NCI-H1048 (cell line): ENCODE measurements at places on chromosomes 1 and 21.

GRCh38 chr1:85048296-85049064 is at the start of gene MCOLN3:
Gene MCOLN3, minus strand, starts transcription at chr1:85048500. Its CDS starts 3,140 bp downstream, at chr1:85045360.
- DNase-seq: peak; percentile 42

DNA sequence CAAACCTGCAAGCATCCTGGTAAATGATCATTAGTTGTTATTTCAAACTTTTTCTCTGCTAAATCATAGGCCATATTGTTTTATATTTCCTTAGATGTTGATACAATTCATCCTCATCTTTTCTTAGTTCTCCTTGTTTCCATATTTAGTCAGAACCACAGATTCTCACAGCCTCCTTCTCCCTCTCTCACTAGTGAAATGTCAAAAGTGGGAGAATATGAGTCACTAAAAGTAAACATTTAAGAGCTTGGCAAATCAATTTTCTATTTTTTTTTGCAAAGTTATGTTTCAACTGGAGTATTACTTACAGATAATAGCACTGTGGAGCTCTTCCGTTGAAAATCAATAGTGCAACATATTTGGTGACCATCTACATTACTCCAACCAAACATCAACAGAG is 308.8 kb downstream of the COL11A1 start:
- DNase-seq: no peak

DNA sequence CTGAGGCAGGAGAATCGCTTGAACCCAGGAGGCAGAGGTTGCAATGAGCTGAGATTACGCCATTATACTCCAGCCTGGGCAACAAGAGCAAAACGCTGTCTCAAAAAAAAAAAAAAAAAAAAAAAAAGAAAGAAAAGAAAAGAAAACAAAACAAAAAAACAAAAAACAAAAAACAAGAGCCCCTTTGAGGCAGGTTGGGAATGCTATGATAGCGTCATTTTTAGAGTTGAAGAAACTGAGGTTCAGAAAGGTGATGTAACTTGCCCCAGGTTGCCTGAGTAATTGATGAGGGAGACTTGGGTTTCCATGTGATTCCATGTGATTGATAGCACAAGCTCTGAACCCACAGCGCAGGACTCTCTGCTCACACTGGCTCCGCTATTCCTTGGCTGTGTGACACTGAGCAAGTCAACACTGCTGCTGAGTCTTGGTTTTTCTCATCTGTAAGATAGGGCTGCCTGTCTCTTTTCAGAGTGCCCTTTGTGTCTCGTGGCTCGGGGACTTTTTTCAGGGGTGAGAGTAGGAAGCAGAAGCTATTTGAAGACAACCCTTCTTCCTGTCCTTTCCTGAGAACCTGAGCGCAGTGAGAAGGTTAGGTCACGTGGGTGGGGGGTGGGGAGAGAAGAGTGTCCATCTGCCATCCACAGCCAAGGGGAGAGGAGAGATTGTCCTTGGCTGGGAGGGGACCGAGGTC is 2.5 kb downstream of the CNR2 start:
- DNase-seq: no peak

GRCh38 chr1:23044035-23044434 is 24.8 kb downstream of the KDM1A start:
- no peak for DNase-seq

- no peak for DNase-seq
Observed at GRCh38 chr1:13764588-13765332, 64.8 kb downstream of the PRDM2 start.

DNA sequence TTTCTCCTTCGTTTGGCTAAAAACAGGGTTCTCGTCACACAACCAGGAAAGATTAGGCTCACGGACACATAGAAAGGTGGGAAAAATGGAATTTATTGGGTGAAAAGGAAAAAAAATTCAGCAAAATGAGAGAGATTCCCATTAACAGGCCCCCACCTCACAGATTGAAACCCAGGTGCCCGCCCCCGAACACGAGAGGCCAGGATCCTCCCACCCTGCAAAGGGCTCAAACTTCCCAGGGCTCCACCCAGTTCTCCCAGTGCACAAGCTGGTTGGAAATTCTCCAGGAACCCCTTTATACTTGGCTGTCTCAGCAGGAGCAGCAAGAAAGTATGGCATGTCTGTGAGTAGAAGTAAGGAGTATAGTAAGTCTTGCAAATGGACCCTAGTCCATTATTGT is 499.7 kb downstream of the RWDD3 start:
- no peak for DNase-seq
